ENCODE measurements at places on chromosomes 7 and 10.

- no peak for DNase-seq
Measured at GRCh38 chr10:18059826-18060559, 80.2 kb upstream of the CACNB2 start.

- DNase-seq: peak; percentile 79
Measured at GRCh38 chr10:86868353-86868752, 89.1 kb downstream of the MMRN2 start.

DNA sequence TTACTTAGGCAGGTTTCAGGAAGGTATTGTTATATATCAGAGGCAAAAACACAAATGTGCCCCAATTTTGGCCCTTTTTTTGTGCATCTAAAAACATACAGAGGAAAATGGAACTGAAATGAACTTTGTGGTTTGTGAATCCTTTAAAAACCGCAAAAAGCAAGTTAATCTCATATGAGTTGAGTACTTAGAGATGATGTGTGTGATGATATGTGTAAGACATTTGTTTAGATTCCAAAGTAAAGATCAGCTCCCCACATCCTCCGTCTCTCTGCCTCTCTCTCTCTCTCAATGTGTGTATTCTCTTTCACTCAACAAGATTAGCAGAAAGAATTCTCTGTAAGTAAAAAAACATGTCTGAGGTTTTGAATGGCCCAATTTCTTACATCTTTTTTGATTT is 201.9 kb downstream of the MALRD1 start:
- no peak for DNase-seq

DNA sequence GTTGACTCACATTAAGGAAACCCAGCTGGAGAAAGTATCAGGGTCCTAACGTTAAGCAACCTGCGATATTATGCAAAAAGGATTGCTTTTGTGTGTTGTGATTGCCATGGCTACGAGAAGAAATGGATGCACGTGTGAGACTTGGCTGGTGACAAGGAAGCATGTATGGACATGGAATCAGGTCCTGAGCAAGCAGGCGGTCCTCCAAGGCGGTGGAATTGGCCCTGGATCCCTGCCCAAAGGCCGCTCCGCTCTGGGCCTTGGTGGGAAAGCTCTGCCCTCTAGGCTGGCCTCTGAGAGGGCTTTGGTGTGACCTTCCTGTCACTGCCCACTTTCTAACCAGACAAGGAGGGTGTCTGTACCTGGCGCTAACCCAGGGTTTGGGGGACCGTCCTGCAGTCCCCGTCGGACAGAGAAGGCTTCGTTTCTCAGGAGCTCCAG is 192.1 kb downstream of the EBF3 start:
- DNase-seq: no peak

DNA sequence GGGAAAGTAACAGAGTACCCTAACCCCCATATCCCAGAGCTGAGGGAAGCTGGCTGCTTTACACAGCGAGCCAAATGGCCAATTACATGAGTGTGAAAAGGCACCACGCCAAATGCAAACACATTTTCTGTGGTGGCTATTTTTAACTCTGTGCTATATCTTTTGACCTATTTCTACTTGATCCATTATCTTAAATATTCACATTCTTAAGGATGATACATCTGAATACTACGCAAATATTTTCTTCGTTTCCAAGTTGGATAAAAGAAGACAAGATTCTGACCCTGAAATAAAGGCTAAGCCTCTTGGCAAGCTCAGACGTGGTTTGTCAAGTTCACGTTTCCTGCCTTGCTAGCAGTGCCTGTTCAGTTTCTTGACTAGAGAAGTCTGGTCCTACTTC is 146.7 kb upstream of the TMEM196 start:
- no peak for DNase-seq

GRCh38 chr7:151233804-151234203 is 1.5 kb downstream of the CHPF2 start:
- DNase-seq: no peak

- no peak for DNase-seq
Measured at GRCh38 chr7:123003539-123004126, 8.1 kb upstream of the TAS2R16 start.

- no peak for DNase-seq
Measured at GRCh38 chr10:114680543-114681117, 22.6 kb upstream of the ABLIM1 start.

- no peak for DNase-seq
Measured at GRCh38 chr10:53358536-53358935, 586.0 kb upstream of the MBL2 start.

DNA sequence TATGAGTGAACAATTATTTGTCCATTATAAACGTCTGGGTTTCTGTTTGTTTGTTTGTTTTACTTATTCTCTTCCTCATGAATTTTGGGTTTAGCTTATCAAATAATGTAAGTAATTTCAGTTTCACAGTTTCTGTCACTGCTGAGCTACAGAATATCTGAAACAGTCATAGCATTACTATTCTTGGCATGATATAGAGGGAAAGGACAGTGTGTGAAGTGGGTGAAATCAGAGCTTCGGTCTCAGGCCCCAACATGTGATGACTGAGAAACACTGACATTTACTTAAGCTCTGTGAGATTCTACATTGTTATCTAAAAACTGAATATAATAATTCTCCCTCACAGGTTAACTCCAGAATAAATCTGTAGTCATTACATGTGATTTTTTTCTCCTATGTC is 8.8 kb upstream of the OR6V1 start:
- DNase-seq: no peak

DNA sequence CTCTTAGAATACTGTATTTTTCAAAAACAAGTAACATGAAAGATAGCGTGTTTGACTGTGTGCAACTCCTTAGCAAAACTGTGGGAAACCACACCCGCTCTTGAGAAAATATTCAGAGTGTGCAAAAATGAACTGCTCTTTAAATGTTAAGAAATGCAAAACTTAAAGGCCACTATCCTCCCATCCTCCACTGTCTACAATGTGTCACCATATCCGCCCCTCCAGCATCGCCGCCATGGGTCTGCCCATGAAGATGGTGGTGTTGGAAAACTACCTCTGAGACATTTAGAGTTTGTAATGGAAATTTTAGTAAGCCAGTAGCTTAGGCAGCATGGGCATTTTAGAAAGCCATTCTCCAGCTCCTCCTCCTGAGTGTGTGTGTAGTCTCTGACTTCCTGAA is 20.1 kb upstream of the NMT2 start:
- DNase-seq: no peak

DNA sequence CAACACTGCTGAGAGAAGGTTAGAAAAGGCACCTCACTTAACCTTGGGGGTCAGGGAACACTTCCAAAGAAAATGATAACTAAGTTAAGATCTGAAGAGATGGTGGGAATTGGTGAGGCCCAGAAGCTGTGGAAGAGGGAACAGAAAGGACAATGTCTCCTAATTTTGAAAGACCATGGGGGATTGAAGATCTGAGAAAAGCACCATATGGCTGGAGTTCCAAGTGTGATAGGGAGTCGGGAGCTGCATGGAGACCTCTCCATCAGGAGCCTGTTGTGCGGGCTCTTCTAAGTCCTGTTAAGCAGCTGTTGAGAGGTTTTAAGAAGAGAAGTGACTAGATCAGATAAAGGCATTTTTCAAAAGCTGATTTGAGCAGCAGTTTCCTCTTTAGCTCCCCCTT is 254.3 kb downstream of the CDK14 start:
- no peak for DNase-seq

DNA sequence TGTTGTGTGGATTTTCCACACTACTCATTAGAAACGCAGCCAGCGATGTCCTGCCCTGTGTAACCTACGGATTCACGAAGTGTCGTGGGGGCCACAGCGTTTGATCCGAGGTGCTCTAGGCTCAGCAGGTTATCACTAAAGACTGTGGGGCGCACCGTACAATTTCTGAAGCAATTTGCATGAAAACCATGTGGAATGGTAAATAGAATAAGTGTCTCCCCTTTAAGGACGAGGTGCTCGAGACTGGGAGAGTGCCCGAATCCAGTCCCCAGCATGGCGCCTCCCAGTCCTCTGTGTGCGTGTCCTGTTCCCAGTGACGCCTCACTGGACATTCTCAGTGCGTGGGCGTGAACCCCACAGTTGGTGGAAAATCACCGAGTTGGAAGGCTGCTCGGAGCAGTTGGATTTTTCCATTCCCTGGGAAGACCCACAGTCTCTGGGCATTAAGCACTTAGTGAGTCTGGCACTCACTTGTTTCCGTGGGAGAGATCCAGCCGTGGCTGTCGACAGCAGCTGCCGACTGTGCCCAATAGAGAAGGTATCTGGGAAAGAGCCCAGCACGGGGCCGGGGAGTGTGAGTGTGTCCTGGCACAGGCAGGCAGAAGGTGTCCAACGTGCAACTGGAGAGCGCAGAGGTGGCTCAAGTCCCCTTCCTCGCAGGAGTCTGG is 37.0 kb downstream of the PFKP start:
- DNase-seq: no peak

- DNase-seq: no peak
Measured at GRCh38 chr7:27631391-27631790, 31.3 kb downstream of the HIBADH start.

GRCh38 chr7:27424231-27424630 is 181.6 kb downstream of the EVX1 start:
- DNase-seq: no peak

GRCh38 chr7:78529392-78529791 is 730.8 kb downstream of the PHTF2 start:
- DNase-seq: no peak

DNA sequence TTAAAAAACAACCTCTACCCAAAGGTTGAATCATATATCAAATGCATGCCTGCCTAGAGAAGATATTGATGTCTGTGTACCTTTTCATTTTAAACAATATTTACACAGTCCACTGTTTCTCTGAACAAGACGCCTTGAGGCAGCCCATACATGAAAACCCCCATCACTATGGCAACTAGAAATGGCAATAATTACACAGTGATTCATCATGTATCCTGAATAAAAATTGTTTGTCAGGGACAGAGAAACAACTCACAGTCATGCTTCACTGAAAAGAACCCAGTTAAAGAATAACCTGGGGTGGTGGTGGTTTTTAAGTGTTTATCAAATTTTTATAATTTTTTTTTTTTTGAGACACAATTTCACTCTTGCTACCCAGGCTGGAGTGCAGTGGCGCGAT is 19.7 kb downstream of the DNAJC12 start:
- DNase-seq: no peak

- no peak for DNase-seq
Measured at GRCh38 chr7:832968-833424, 720 bp downstream of the SUN1 start.

GRCh38 chr10:110067960-110068770 is 60.4 kb downstream of the ADD3 start:
- no peak for DNase-seq

- no peak for DNase-seq
Measured at GRCh38 chr10:112332022-112332421, 41.9 kb upstream of the ACSL5 start.

- no peak for DNase-seq
Measured at GRCh38 chr10:112801004-112801403, 149.0 kb upstream of the TCF7L2 start.

DNA sequence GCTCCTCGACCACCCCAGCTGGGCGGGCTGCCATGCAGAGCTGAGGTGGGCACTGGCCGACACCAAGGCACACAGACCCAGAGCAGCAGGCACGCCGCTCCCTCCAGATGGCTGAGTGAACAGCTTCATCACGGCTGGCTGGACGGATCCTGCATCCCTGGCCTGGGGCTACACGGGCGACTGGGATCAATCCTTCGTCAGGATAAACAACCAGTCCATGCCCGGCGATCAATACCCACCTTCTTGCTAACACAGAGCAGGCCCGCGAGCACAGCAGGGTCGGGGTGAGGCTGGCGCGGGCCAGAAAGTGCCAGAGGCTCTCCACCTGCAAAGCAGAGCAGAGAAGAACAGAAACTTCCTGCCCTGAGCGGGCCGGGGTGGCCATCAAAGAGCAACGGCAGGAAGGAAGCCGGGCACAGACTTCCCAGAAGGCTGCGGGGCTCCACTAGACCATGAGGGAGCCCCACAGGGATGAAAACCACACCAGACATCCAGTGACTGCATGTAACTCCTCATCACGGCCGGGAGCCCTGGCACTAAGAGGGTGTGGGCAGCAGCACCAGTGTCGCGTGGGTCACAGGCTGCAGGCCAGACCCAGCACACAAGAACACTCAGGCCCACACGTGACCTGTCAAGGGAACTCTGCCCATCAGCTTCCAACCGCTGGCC is 166.4 kb downstream of the MAD1L1 start:
- no peak for DNase-seq

DNA sequence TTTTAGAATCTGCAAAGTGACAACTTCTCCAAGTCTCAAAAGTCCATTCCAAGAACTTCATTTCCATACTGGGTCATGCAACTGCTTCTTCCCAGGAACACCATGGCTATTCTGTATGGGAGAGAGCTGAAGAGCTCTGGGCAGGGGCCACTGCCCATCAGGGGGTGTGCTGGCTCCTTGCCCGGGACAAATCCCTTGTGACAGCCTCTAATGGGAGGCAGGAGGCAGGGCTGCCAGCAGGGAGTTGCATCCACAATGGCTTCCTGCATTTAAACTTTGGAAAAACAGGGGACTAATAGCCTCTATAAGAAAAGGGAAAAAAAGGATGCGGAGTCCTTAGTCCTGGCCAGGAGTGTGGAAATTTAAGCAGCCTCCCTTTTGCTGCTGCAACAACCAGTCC is 18.4 kb upstream of the FRMD4A start:
- no peak for DNase-seq

Data from endothelial cell (in vitro differentiated cells).